ENCODE measurements at places on chromosomes 13 and 19.

- peak; percentile 73 for DNase-seq
Observed at GRCh38 chr19:4567584-4568071, 8.1 kb upstream of the SEMA6B start.

DNA sequence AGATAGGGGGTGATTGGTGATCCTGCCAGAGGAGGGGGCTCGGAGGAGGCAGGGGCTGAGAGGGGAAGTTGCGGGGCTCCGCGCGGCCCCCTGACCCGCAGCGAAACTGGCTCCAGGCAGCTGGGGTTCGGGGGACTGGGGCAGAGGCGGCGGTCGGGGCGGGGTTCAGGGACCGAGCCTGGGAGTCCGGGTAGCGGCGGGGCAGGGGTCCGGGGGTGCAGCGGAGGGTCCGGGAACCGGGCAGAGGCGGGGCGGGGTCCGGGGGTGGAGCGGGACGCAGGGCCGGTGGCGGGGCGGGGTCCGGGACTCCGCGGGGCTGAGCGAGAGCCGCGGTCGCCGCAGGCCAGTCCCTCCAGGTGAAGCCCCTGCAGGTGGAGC lies 1.2 kb downstream of the MADCAM1 start:
- no peak for DNase-seq

DNA sequence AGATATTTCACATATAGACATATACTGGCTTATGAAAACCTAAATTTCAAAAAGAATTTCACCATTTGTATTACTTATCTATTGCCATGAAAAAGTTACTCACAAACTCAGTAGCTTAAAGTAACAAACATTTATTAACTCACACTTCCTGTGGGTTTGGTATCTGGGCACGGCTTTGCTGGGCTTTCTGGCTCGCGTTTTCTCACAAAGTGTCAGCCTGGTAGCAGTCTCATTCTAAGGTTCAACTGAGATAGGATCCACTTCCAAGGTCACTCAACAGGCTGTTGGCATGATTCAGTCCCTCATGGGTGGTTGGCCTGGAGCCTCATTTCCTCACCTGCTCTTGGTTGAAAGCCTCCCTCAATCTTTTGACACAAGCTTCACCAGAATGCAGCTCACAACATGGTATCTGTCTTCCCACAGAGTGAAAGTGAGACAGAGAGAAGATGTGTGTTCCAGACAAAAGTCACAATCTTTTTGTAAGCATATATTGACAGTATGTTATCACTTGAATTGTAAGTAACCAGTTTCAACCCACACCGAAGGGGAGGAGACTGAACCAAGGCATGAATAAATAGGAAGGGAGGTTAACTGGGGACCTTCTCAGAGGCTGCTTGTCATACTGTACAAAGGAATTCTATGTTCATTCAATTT lies 1065.8 kb upstream of the SPRY2 start:
- no peak for DNase-seq

GRCh38 chr19:10418485-10419199 lies 1.7 kb upstream of the PDE4A start:
- DNase-seq, result no peak

DNA sequence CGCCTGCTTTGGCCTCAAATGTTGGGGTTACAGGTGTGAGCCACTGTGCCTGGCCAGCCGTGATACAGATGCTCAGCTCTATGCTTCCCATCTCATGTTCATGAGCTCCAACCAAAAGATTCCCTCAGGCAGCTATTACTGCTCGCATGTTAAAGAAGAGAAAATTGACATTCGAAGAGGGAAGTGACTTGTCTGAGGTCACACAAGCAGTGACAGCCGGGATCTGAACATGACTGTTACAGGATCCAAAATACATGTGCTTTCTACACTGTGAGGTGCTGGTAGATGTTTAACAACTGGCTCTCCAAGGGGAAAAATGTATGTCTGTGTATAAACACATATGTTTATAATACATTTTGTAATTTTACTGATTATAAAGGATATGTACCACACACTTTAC lies 11.3 kb downstream of the FPR1 start:
- DNase-seq, result no peak

DNA sequence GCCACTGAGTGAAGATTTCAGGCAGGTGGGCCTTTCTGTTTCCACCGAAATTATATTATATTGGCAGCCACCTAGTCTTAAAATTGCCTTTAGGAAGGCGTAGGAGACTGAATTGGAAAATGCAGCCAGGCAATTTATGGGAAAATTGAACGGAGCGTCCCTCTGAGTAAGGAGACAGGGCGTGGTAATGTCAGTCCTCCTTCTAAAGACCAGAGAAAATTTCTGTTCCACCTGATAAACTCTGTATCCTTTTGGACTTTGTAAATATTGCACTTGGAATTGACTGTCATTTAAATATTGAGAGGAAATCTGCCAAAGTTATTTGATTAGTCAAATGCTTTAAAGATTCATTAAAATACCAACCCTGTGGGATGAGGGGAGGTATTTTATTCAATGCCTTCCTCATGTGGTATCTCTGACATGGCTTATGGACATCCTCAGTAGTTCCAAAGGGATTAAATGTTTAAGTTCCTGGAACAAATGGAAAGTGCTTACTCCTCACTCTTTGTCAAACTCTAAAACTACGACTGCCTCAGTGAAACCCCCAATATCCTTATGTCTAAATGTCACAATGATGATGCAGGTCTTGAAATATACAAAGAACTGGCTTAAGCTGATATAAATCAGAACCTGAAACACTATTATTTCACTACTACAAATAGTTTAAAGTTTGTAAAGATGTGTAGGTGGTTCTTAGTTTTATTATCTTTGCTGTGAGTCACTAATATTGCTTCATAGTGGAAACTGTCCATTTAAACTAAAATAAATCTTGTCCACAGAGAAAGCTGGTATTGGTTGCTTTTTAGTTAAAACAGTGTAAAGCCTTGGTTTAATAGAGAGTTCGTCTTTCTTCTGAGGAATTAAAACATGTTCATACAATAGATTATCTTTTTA lies 203.2 kb downstream of the FGF14 start:
- DNase-seq, result no peak

DNA sequence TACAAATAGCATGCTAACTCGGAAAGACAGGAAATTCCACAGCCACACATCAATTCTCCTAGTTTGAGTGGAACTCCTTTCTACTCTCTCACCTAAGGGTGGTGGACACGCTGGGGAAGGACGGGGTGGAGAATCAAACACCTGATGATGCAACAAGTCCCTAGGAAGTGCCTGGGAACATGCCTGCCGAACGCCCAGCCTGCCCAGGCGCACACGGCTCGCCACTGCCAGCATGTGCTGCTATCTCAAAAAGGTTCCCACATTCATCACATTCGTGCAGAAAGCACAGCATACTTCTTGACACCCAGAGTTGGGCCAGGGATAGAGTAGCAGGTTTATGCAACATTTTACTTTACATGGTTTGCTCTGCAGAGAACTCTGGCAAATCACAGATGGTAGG lies 164.6 kb downstream of the ABCC4 start:
- no peak for DNase-seq

DNA sequence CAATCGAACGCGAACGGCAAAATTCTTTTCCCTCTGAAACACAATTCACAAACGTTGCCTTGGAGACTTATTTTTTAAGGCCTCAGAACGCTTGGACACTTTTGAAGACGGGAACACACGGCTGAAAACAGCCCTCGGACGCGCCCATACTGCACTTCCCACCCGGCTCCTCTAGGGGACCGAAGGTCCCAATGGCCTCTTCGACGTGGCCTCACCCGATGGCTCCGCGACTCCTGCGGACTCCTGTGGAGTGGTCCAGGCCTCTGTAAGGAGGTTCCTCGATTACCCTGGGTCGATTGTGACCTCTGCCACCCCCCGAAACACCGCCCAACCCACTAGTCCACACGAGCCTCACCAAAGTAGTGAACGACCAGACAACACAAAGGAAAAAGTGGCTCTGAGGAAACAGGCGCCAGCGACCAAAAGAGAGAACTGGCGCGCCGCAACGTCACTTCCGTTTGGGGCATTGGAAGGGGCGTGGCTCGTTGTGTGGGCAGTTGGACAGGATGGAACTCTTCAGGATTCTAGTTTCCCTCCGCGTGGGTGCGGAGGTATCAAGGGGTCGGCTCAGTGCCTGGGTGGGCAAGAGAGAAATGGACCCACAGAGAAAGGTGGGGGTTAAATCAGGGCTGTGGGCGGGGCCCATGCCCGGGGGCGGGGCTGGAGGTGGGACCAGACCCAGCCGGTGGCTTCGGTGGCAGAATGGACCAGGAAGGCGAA lies at the start of gene ZNF560:
ZNF560 (minus strand) TSS at position 434 of the 720 bp plus-strand sequence. CDS start 23,303 bp downstream, outside the sequence.
- no peak for DNase-seq

DNA sequence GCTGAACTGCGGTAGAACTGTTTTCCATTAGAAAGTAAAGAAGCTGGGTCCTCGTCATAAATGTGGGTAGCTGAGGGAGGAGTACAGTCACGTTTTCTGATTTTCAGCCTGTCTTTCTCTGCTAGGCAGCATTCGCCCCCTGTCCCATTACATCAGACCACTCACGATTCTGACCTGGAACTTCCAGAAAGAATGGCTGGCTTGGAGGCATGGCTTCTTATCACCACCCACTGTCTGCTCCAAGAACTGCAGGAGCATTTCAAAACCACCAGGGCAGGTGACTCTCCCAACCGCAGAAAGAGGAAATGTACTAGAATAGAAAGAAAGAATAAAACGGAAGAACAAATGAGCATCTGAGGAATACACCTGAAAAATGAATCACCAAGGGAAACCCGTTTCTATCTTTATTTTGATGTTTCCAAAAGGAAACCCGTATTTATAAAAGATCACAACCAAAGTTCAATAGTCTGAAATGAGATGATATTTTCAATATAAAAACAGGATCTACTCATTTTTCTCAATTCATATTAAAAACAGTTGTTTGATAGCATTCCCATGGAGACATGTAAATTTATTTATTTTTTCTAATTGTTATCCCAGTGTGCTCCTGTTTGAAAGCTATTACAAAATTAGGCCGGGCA lies 22.1 kb upstream of the POMP start:
- DNase-seq, result peak; percentile 54

- DNase-seq, result no peak
Observed at GRCh38 chr13:45224176-45224575, 23.3 kb upstream of the KCTD4 start.

DNA sequence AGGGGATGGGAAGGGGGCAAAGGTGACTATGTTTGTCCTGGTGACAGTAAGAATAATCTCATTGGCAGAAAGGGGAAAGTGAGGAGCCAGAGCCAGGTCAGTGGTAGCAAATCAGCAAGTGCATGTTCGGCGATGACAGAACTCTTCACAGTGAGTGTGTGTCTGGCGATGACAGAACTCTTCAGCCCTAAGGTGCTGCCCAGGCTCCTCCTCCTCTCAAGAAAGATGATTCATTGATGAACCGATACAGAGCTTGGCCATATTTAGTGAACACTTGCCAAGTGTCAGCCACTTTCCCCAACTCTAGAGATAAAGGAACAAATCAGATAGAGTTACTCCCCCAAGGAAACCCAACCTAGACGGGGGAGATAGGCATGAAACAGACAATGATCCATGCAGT lies 199.3 kb upstream of the UBL3 start:
- DNase-seq, result no peak

GRCh38 chr13:26037302-26037701 lies 14.5 kb downstream of the SHISA2 start:
- DNase-seq, result peak; percentile 20

- no peak for DNase-seq
Observed at GRCh38 chr13:98143157-98143553, 261 bp downstream of the FARP1 start.

DNA sequence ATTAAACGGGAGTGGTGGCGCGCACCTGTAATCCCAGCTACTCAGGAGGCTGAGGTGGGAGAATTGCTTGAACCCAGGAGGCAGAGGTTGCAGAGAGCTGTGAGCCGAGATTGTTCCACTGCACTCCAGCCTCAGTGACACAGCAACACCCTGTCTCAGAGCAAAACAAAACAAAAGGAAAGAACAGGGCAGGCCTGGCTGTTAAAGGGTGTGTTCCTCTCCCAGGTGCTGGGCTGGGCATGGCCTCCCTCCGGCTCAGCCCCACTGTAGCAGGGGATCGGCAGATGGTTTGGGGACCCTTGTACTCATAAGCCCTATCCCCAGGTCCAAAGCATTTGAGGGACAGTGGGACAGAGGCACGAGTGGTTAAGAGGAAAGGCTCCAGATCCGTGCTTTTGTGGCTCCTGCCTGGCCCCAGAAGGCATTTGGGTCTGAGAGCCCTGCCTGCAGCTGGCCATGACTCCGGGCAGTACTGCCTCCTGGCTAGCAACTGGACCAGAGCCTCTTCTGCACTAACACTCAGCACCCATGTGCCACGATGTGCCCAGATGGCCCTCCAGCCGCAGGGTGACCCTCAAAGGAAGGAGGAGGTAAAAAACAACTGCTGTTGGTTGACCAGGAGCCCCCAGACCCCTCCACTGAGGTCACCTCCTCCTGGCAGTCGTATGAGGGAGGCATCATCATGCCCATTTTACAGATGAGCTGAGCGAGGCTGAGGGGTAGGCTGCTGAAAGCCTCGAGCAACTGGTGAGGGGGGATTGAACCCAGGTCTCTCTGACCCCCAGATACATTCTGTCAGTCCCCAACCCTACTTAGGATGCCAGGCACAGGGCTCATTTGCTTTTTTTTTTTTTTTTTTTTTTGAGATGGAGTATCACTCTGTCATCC lies 10.0 kb downstream of the RFX1 start:
- DNase-seq, result no peak
